ENCODE measurements at places on chromosomes 4 and X. TPM values are rescaled to one million over a fixed set of nuclear protein-coding genes. Genes with fewer than 3 reads are reported as not detected.

GRCh38 chr4:159764343-159764952 lies 661.6 kb downstream of the RAPGEF2 start:
- no peak for DNase-seq

DNA sequence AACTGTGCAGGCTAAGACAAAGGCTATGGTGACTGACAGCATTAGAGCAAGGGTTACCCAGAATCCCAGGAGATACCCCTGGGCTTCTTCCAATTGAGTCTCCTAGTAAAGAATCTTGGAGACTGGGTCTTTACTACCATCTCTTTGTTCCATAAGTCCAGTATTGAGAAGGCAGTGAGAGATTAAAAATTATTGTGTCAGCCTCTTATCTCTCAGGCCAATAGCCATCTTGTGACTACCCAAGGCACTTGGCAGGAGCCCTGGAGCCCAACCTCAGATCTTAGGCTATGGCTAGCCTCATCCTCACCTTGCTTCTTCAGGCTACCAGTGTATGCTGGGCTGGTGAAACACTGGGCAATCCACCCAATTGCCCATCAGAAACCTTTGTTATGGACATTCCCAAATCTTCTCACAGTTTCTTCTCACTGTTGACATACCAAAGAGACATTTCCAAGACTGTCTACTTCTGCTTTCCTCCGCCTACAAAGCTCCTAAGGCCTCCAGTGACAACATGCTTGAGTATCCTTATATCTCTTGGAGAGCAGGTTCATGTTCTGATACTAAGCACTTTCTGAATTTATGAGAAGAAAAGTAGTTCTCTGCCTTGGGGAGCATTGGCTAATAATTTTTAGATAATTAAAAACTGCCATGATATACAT lies 76.3 kb upstream of the STIM2 start:
- DNase-seq = no peak

DNA sequence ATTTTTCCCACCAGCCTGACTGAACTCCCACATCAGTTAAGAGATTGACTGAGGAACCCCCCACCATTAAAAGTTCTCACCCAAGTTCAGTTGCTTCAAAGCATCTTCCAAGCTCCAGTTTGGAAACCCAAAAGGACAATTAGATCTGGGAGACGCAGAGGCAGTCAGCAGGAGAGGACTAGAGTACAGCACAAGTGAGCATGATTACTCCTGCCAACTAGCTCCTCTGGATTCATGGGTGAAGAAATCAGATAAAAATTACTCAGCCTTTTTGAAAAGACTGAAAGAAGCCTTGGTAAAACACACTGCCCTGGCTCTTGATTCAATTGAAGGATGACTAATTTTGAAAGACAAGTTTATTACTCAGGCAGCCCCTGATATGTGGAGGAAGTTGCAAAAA lies 297.5 kb downstream of the ADAM29 start:
- DNase-seq = no peak

GRCh38 chr4:161883157-161883556 lies 280.6 kb downstream of the FSTL5 start:
- no peak for DNase-seq

VEGFC gene
- total RNA-seq = 5.4 TPM

GRCh38 chrX:32987142-32987541 lies 224.2 kb downstream of the DMD start:
- peak; percentile 3 for DNase-seq

LPAR4 gene
- total RNA-seq = 0.17 TPM

SH3TC1 gene
- 12.4 TPM for total RNA-seq

GRIA2 gene
- 0.51 TPM for total RNA-seq

CSN1S1 gene
- total RNA-seq = not detected

- DNase-seq = no peak
Observed at GRCh38 chrX:53950130-53950733, 94.0 kb downstream of the PHF8 start.

- DNase-seq = no peak
Observed at GRCh38 chr4:187840814-187841213, 154.8 kb upstream of the ZFP42 start.

GRCh38 chr4:107098401-107098800 lies 62.3 kb upstream of the DKK2 start:
- no peak for DNase-seq

DNA sequence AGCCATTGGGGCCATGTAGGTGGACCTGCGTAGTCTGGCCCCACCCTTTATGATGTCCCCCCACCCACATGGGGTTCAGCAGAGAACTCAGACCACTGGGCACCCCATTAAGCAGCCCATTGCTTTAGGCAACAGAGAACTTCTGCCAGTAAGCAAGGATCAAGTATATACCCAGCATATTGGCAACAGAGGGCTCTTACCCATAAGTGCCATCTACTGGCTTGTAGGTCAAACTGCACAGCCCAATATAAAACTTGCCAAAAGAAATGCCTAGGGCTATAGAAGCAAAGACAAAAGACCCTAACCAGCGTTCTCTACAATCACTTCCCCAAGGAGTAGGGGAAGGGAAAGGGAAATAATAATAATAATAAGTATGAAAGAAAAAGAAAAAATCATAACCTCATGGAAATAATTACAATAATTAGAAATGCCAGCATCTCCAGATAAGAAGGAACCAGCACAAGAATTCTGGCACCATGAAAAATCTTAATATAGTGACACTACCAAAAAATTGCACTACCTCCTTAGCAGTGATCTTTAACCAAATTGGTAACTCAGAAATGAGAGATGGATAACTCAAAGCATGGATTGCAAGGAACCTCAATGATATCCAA lies 1090.7 kb downstream of the FAT4 start:
- DNase-seq = no peak

DNA sequence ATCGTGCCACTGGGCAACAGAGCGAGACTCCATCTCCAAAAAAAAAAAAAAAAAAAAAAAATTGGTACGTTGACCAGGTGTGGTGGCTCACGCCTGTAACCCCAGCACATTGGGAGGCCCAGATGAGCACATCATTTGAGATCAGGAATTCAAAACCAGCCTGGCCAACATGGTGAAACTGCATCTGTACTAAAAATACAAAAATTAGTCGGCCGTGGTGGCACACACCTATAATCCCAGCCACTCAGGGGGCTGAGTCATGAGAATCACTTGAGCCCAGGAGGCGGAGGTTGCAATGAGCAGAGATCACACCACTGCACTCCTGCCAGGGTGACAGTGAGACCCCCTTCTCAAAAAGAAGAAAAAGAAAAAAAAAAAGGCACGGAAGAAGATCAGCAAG lies 24.5 kb downstream of the RBMX start:
- no peak for DNase-seq
